ENCODE measurements at places on chromosomes 5 and 9. TPM values are rescaled to one million over a fixed set of nuclear protein-coding genes. Genes with fewer than 3 reads are reported as not detected.

GRCh38 chr5:43616535-43616934, 13.6 kb downstream of the NNT start:
- DNase-seq: no peak

GRCh38 chr9:13360188-13360587, 80.7 kb upstream of the MPDZ start:
- no peak for DNase-seq

- DNase-seq: no peak
Measured at GRCh38 chr9:96430377-96430776, 12.2 kb upstream of the ZNF367 start.

GRCh38 chr5:154214371-154215106, 24.0 kb downstream of the GALNT10 start:
- no peak for DNase-seq

PAEP gene
- not detected for total RNA-seq
